ENCODE measurements at places on chromosomes 1 and 21. TPM values are rescaled to one million over a fixed set of nuclear protein-coding genes. Genes with fewer than 3 reads are reported as not detected.

DNA sequence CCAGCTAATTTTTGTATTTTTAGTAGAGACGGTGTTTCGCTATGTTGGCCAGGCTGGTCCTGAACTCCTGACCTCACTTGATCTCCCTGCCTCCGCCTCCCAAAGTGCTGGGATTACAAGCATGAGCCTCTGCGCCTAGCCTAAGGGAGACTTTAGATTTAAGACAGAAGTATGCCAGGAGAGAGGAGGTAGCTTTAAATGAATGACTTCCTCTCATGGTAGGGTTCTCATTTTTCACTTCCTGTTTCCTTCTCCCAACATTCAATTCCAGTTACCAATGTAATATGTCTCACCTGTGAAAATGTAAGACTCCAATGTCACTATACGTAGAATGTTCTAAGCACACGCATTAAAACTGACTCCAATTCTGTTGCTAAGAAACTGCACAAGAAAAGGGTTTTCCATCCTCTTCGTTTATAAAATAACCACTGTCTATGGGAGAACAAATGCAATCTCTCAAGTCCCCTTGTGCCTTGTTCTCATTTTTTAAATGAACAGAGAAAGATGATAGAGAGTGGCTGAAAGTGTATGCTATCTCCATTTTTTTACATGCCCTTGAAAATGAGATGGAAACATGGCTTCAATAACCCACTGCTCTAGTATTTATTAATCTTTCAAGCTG is 140.0 kb downstream of the SLC45A1 start:
- H3K27me3 ChIP-seq = no peaks in the 10 kb centered on the region
- DNase-seq = no peak
- H3K36me3 ChIP-seq = peaks cover 42% of the 10 kb centered on the region
- H3K4me1 ChIP-seq = peaks cover 8% of the 10 kb centered on the region

DNA sequence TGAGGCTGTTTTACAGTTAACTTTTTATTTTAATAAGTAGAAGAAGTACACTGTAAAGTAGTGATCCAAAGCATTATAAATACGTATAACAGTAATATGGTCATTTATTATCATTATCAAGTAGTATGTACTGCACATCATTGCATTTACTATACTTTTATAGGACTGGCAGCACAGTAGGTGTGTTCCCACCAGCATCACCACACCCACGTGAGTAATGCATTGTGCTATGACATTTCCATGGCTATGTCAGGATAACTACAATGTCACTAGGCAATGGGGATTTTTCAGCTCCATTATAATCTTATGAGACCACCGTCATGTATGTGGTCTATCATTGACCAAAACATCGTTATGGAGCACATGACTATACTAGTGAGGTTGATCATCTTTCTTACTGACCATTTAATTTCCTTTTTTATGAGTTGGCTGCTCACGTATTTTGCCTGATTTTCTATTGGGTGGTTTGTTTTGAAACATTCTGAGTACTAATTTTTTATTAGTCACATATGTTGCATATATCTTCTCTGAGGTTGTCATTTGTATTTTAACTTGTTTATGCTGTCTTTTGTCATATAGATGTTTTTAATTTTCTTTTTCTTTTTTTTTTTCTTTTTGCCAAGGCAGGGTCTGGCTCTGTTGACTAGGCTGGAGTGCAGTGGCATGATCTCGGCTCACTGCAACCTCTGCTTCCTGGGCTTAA is 25.3 kb upstream of the SHCBP1L start:
- no peak overlapping the region for H3K4me3 ChIP-seq
- no peaks in the 10 kb centered on the region for H3K4me1 ChIP-seq
- H3K27ac ChIP-seq = no peak overlapping the region

The TDRD10 gene
- not detected for total RNA-seq

The ADGRL4 gene
- not detected for total RNA-seq

The SH2D5 gene
- total RNA-seq = 1.7 TPM

The EPHB2 gene
- not detected for total RNA-seq

- H3K4me1 ChIP-seq = peaks cover 28% of the 10 kb centered on the region
- DNase-seq = no peak
- H3K4me3 ChIP-seq = peak overlapping the region; percentile 79
Observed at GRCh38 chr1:161046605-161047228, 940 bp upstream of the USF1 start.

DNA sequence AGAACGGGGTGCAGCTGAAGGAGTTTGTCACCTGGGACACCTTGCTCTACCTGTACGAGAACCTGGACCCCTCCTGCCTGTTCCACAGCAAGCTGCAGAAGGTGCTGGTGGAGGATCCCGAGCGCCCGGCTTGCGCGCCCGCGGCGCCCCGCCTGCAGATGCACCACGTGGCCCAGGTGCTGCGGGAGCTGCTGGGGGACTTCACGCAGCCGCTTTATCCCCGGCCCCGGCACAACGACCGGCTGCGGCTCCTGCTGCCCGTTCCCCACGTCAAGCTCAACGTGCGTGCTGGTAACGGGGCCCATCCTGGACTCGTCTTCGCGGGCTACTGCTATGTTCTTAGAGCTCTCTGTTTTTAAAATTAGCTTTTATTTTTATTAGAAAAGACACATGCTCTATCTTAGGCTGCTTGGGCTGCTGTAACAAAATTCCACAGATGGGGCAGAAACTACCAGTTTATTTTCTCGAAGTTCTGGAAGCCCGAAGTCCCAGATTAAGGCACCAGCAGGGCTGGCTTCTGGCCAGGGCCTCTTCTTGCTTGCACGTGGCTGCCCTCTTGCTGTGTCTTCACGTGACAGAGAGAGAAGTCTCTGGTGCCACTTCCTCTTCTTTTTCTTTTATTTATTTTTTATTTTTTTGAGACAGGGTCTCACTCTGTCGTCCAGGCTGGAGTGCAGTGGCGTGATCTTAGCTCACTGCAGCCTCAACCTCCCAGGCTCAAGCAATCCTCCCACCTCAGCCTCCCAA is 38.1 kb downstream of the TRPM2 start:
- DNase-seq = no peak
- H3K4me3 ChIP-seq = no peak overlapping the region
- H3K27me3 ChIP-seq = peaks cover 2% of the 10 kb centered on the region
- H3K4me1 ChIP-seq = no peaks in the 10 kb centered on the region
- no peak overlapping the region for H3K27ac ChIP-seq
- no peaks in the 10 kb centered on the region for H3K36me3 ChIP-seq
